ENCODE measurements at places on chromosomes 12 and 14.

- no peak for DNase-seq
These were observed 26.7 kb downstream of the CLECL1 start for GRCh38 chr12:9706086-9706685.

DNA sequence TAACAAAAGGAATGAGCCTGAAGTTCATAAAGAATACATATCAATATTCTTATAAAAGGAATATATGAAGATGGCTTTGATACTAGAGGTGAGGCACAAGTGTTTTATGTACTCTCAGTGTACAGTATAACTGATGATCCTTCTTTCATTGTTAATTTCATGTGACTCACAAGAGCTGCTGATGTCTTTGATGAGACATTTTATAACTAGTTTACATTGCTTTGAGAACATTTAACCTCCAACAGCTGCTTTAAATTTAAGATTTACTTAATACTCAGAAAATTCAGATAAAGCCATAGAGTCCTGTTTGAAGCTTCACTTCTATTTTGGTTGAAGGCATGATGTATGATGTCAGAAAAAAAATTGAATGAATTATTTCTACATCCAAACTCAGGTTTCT, 59.8 kb downstream of the WASHC4 start:
- DNase-seq, result no peak

DNA sequence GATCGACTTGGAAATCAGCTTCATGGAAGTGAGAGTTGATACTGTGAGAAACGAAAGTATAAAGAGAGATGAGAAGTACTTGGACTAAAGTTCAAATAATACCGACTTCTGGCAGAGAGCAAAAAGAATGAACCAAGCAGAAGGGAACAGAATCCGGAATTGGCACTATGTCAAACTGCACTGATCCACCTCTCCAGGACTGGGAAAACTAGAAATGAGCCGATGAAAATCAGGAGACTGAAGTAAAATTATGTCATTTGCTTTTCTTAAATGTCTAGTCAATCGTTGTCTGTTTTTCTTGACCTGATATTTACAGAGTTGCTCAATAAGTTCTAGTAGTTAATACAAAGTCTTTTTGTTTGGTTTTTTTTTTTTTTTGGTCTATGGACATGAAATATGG, 163.0 kb upstream of the FOXG1 start:
- no peak for DNase-seq

- no peak for DNase-seq
These were observed 17.1 kb downstream of the GSC start for GRCh38 chr14:94752591-94753436.

DNA sequence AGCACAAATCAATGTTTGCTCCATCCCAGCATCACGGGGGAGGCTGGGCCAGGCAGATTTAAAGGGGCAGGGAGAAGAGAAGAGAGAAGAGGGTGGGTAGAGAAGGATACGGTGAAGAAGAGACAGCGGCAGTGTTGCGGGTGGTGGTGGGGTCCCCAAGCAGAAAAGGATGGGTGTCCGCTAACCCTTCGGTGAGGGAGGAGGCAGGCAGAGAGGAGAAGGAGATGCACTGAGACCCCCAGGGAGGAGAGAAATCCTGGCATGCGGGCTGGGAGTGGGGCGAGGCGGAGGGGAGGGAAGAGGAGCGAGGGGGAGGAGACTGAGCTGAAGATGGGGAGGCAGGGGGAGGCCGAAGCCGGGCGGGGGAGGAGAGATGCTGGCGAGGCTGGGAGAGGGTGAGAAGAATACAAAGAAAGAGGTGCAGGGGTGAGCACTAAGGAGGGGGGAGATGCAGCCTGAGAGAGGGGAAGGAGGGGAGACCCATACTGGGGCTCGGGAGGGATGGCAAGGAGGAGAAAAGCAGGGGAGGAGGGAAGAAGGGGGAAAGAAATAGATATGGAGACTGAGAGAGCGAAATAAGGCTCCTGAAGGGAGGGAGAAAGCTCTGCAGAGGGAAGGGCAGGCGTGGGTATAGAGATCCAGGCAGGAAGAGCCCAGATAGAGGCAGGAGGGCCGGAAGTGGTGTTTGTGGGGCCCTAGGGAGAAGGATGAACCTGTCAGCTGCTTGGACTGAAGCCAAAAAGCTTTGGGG, at the start of gene JPH4:
Gene JPH4, minus strand, starts transcription at position 231 of the 751 bp plus-strand sequence. CDS start 1,337 bp downstream, outside the sequence.
- no peak for DNase-seq

GRCh38 chr12:109836916-109837315, 3.7 kb upstream of the TRPV4 start:
- DNase-seq, result no peak

DNA sequence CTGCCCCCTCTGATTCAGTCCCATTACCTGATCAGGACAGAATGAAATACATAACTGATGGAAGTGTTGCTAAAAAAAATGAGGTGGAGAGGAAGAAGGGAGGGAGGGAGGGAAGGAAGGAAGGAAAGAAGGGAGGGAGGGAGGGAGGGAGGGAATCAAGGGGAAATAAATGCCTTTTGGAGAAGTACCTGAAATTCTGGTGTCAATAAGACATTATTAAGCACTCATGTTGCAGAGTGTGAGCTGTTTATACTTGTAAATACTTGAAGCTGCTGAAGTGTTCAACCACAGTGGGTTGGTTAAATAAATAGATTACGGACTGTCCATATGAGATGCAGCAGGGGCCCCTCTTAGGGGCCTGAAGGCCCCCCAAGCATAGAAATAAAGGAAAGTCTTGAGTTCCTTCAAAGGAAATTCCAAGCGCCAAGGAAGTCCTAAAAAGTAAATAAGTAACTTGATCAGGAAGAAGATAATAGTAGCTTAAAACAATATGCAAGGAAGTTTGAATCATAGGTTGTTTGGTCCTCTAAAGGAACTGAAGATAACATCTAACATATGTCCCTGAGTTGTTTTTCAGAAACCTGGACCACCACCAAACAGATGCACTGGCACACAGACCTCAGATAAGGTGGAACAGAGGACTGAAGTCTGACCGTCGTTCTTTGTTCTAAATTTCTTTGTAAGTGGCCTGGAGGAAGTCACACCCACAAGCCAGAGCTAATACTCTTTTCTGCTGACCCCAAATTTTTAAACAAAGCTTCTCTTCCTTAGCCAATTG, 110.8 kb downstream of the SEC23A start:
- DNase-seq, result no peak

- DNase-seq, result no peak
These were observed 61.5 kb upstream of the PLEKHG7 start for GRCh38 chr12:92641291-92641690.

DNA sequence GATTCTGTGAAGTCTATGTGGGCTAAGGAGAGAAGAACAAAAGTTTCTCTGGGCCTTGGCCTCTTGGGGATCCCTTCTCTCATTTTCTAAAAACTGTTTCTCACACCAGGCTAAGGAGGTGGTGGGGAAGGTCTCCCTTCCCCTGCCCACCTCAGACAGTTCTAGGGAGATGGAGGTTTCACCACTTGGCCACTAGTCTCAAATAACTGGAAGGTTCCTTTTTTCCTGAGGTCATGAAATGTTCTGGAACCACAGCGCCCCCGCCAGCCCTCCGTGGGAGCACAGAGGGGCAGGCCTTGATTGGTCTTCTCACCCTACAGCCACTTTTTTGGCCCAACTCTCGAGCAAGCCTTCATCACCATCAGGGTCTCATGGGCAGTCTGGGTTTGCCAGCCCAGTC, 12.6 kb downstream of the C12orf43 start:
- DNase-seq, result no peak

DNA sequence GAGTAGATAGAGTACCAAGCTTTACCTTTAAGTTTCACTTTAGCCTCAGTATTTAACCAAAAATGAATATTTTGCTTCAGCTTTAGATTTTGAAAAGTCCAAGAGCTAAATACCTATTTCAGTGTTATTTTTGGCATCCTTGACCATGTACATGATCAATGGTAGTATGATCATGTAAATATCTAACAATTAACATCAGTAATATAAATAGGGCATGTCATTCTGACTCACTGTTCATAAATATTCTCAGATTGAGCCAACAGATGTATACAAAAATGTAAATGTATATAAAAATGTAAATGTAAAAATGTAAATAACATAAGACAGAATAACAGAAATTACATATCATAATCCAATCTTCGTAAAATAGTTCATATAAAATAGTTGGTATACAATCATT, 15.3 kb upstream of the NOXRED1 start:
- DNase-seq, result no peak

DNA sequence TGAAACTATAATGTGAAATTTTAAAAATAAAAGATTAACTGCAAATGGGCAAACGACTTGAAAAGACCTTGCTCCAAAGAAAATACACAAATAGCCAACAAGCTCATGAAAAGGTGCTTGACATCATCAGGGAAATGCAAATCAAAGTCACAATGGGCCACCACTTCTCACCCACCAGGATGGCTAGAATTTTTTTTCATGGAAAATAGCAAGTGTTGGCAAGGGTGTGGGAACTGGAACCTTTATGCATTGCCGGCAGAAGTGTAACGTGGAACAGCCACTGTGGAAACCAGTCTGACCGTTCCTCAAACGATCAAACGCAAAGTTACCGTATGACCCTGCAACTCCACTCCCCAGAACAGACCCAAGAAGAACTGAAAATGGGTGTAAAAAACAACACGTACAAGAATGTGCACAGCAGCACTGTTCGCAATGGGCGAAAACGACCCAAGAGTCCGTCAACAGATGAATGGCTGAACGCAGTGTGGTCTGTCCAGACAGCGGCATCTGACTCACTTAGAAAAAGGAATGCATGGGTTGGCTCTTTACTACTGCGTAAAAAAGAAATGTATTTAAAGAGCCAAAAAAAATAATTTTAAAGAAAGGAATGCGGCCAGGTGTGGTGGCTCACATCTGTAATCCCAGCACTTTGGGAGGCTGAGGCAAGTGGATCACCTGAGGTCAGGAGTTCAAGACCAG, 40.2 kb downstream of the SCARB1 start:
- DNase-seq, result no peak

DNA sequence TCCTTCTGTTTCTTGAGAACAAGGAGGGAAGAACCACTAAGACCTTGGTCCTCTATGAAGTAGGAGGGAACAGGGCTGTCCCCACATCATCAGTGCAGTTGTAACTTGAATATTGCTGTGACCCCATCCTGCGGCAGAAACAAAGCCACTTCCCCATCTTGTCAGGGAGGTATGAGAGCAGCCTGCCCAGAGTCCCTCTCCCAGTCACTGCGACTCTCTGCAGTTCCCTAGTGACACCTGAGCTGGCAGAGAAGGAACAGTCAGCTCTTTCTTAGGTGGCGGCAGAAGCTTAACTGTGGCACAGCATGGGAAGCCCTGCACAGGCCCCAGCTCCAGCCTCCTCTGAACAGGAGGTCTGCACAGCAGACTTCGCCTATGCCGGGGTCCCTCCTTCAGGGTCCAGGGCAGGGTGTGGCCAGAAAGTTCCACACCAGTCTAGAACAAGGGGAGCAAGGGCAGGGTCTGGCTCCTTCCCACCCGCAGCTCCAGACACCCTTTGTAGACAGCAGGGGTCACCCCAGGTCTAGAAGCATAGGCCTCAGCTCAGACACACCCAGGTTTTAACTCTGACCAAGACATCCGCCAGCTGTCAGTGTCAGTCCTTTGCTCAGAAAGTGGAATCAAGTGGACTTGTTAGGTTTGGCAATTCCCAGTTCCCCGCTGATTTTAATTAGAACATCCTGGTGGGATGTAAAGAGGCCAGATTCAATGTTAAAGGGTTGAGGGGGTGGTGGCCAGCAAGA, 36.8 kb downstream of the DEGS2 start:
- DNase-seq, result no peak

GRCh38 chr12:49388682-49389386, 21.6 kb downstream of the SPATS2 start:
- DNase-seq, result peak; percentile 45

DNA sequence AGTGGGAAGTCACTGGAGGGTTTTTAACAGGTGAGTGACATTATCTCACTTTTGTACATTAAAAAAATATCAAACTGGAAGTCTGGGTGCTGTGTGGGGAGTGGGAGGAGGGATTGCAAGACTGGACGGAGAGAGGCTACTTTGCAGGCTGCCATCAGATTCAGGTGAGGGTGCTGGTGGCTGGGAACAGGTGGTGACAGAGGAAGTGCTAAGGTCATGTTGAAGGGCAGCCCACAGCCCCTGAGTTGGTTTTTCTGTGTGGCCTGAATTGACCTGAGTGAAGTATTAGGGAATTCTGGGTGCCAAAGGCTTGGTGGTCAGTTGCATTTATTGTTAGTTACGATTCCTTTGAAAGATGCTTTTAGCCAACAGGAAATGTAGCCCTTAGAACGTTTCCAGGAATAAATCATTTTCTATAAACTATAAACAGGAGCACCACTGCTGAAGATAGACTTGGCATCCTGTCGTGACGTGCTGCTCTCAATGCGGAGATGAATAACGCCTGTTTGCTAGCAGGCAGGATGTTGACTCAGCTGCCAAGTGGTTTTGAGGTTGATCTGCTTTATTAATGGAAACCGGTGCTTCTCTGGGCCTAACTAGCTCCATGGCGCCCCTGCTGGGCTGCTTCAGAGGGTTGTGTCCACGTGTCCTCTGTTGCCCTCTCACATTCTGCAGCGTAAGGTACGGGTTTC, 707.5 kb upstream of the TMEM132C start:
- peak; percentile 68 for DNase-seq

GRCh38 chr12:51000245-51000644, 25.9 kb downstream of the SLC11A2 start:
- DNase-seq, result no peak

DNA sequence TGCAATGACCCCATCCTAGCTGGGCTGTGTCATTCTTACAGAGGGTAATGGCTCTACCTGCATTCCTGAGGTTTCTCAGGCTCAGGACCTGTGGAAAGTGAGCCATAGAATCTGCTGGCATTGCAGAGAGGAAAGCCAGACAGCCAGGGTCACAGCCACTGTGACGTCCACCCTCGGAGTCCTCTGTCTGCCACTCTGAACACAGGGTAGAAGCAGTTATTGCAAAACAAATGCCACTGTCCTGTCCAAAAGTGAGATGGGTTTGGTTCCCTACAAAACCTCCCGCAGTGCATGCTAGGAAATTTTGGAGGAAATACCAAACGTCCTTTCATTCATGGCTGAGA, 37.8 kb downstream of the TNFAIP2 start:
- no peak for DNase-seq

DNA sequence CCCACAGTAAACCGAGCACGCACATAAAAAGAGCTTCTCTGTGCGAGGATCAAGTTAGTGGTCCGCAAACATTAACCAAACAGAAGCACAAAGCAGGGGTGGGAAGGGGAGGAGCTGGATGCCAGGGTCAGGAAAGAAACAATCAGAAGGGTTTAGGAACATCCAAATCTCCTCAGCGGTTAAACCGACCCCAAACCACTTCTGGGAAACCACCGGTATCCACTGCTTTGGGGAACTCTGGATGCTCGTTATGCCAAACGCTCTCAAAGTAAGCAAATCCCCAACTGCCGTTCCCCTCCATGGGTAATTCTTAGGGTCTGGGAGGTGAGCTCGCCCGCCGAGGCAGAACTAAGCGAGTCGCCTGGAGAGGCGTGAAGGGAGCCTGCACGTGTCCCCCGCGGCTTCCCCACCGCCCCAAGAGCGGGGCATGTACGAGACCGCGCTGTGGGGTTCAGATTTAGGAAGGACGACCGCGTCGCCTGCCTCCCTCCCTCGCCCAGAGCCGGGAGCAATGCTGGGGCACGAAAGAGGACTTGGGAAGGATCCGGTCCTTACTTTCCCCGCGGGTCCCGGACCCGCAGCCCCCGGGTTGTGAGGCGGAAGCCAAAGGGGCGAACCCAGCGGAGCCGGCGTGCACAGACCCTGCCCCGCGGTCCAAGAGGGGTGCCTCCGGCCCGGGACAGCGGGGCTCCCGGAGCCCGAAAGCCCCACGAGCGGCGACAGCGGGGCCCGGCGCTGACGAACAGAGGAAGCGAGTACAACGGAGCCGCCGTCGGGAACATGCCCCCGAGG, 711 bp downstream of the SBNO1 start:
- DNase-seq, result no peak

GRCh38 chr12:130606231-130606630, 109.9 kb downstream of the RIMBP2 start:
- DNase-seq, result no peak

Data from stimulated activated CD8-positive, alpha-beta memory T cell treated with anti-CD3 and anti-CD28 coated beads, Interleukin-7, amount 100 ng/mL, for 48 hours (primary cell).